ENCODE measurements at places on chromosomes 5 and 9.

GRCh38 chr9:21853414-21853813 is 51.0 kb downstream of the MTAP start:
- DNase-seq = no peak

DNA sequence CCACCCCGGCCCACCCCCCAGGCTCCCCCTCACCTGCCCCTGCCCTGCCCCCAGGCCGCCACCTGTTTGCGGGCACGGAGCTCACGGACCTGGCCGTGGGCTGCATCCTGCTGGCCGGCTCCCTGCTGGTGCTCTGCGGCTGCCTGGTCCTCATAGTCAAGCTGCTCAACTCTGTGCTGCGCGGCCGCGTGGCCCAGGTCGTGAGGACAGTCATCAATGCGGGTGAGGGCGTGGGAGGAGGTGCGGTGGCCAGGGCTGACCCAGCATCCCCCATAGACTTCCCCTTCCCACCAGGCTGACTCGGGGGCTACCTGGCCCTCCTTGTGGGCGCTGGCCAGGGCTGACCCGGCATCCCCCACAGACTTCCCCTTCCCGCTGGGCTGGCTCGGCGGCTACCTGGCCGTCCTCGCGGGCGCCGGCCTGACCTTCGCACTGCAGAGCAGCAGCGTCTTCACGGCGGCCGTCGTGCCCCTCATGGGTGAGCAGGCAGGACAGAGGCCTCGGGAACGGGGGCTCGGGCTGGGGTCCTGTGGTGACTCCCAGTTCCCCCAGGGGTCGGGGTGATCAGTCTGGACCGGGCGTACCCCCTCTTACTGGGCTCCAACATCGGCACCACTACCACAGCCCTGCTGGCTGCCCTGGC is 3.5 kb downstream of the SLC34A3 start:
- DNase-seq = no peak

DNA sequence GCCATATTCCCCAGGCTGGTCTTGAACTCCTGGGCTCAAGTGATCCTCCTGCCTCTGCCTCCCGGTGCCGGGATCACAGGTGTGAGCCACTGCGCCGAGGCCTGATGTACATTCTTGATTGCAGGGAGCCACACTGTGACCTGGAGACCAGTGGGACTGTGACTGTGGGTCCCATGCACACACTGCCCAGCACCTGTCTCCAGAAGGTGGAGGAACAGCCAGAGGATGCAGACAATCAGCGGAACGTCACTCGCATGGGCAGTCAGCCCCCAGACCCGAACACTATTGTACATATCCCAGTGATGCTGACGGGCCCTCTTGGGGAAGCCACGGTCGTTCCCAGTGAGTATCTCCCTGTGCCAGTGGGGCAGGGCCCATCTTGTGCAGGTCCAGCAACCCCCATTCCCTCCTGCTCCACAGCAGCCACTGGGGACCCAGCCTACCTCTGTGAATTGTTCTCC is 147.3 kb downstream of the CACNA1B start:
- no peak for DNase-seq

GRCh38 chr5:132143148-132143547 is 69.6 kb downstream of the CSF2 start:
- DNase-seq = no peak

DNA sequence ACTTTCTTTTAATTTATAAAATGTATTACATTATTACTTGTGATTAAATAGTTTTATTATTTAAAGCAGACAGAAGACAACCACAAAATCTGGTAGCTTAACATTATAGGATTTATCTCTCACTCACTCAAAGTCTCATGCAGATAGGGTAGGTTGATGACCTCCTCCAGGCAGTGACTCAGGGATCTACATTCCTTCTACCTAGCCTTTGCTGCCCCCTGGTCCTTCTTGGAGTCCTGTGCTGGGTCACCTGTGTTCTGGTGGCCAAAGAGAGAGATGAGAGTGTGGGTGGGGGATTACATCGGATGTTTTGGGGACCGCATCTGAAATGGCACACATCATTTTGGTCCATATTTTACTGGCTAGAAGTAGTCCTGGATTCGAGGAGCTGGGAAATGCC is 95.7 kb upstream of the CTSL start:
- DNase-seq = no peak

DNA sequence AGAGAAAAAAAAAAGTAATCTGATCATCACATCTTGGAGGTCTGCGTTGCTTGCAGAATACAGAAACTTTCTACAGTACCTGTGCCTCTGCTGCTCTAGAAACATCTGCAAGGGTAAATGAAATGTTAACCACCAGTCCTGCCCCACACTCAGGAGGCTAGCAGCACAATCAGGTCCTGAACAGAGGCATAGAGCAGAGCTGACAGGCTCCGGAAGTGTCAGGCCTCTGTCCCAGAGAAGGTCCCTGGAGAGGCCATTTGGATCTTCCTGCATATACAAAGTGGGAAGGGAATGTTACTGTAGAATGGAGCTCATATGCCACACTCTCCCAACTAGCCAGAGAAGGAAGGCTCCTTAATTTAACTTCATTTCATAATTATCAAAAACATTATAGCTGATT is 7.2 kb downstream of the NRG2 start:
- DNase-seq = no peak

GRCh38 chr9:132489536-132489935 is 79.5 kb downstream of the CFAP77 start:
- DNase-seq = no peak
